ENCODE measurements at places on chromosomes 16 and 17. TPM values are rescaled to one million over a fixed set of nuclear protein-coding genes. Genes with fewer than 3 reads are reported as not detected.

Gene CDH3
- 0.20 TPM for polyA plus RNA-seq

Gene MT4
- polyA plus RNA-seq = not detected

Gene SPATA32
- polyA plus RNA-seq = not detected

- no peaks in the 10 kb centered on the region for H3K27me3 ChIP-seq
- no peak for DNase-seq
- H3K4me1 ChIP-seq = no peaks in the 10 kb centered on the region
- H3K27ac ChIP-seq = no peak overlapping the region
- no peak overlapping the region for H3K4me3 ChIP-seq
- no peaks in the 10 kb centered on the region for H3K36me3 ChIP-seq
Observed at GRCh38 chr17:52524096-52524637, 365.7 kb upstream of the CA10 start.

DNA sequence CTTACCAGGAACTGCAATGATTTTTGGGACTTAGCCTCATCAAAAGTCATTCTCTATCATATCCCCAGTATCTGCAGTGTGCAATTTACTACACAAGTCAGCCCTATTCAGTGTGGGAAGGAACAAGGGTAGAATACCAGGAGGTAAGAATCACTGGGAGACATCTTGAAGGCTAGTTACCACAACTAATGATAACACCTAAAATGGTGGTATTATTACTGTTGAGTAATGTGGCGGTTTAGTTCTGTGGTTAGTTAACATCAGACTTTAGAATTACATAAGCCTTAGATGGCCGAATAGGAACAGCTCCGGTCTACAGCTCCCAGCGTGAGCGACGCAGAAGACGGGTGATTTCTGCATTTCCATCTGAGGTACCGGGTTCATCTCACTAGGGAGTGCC, 567.9 kb upstream of the CDH11 start:
- DNase-seq = no peak
- H3K36me3 ChIP-seq = no peaks in the 10 kb centered on the region
- H3K27me3 ChIP-seq = no peaks in the 10 kb centered on the region
- no peaks in the 10 kb centered on the region for H3K4me1 ChIP-seq
- H3K4me3 ChIP-seq = no peak overlapping the region

GRCh38 chr17:31888124-31888523, 13.4 kb downstream of the UTP6 start:
- no peak overlapping the region for H3K4me3 ChIP-seq
- H3K27ac ChIP-seq = no peak overlapping the region
- peaks cover 94% of the 10 kb centered on the region for H3K36me3 ChIP-seq
- DNase-seq = no peak
- no peaks in the 10 kb centered on the region for H3K4me1 ChIP-seq

DNA sequence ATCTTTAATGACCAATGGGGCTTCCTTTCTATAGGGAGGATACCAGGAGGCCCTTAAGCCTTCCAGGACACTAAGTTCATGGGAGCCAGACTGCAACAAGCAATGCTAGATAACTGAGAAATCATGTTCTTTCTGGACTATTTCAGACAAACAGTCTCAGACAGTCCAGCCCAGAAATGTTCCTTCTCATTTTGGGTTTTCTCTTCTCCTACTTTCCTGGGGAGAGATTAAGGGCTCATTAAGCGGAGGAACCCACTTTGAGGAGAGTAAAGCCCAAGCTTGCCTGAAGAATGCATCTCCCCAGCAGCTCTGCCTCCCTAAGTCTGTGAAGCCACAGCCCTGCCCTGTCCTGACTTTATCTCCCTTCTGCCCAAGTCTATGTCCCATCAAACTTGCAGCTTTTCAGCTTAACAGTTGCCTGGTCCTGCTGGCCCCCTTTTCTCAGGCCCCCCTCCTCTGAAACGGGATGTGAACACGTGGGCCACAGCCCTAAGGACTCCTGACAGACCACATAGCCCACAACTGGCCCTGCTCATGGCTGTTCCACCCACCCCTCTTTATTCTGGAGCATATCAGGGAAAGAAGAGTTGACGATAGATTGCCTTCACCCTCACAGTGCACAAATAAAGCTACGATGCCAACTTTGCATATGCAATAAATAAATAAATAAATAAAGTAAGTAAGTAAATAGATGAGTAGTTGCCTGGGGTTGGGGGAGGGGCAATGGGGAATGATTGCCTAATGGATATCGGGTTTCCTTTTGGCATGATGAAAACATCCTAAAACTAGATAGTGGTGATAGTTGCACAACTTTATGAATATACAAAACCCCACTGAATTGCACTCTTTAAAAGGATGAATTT, 111.0 kb downstream of the N4BP1 start:
- H3K27me3 ChIP-seq = no peaks in the 10 kb centered on the region
- peaks cover 23% of the 10 kb centered on the region for H3K4me1 ChIP-seq
- no peak overlapping the region for H3K4me3 ChIP-seq
- no peaks in the 10 kb centered on the region for H3K36me3 ChIP-seq

DNA sequence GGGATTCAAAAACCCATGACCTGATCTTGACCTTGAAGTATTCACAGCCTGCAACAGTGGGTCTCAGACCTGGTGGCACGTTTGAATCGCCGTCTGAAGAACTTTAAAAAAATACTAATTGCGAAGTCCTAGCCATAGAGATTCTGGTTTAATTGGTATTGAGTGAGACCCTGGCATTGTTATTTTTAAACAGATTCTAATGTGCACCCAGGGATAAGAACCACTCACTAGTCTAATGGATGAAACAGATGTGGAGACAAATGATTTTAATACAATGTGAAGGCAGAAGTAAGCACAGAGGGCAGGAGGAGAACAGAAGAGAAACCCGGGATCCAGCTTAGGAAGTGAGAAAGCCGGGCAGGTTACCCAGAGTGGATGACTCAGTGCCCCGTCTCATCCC, 21.2 kb downstream of the TMEM98 start:
- no peak overlapping the region for H3K4me3 ChIP-seq
- H3K36me3 ChIP-seq = no peaks in the 10 kb centered on the region
- DNase-seq = no peak
- no peaks in the 10 kb centered on the region for H3K4me1 ChIP-seq

- H3K4me3 ChIP-seq = no peak overlapping the region
- H3K27ac ChIP-seq = no peak overlapping the region
Observed at GRCh38 chr17:29640413-29640812, 17.7 kb upstream of the CORO6 start.

DNA sequence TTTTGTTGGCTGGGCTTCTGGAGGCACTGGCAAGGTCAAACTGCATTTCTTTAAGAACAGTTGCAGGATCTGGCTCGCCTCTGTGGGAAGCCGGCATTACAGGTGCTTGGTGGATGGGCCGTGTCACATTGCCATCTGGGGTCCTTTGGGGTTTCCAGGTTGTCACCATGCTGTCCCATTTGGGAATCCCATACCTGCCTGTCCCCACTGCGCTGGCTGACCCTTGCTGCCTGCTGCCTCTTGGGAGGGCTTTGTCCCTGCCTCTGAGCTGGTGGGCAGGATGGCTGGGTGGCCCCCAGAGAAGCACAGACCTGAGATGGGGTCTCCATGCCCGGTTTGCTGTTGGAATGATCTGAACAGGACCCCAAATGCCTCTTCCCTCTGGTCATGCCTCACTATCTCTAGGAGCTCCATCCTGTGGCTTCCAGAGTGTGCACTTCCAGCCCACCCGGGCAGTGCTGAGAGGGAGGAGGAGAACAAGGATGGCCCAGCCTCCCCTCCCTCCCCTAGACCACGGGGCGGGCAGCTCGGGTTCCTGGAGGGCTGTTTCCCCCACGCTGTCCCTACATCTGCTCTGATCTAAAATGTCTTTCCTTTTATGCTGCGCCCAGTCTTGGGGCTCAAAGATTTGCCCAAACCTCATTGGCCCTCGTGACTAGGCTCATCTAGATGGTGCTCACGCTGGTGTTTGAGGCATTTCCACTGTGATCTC, 28.0 kb downstream of the OR1D5 start:
- H3K27me3 ChIP-seq = no peaks in the 10 kb centered on the region
- no peak overlapping the region for H3K4me3 ChIP-seq
- no peaks in the 10 kb centered on the region for H3K4me1 ChIP-seq
- H3K27ac ChIP-seq = no peak overlapping the region
- no peaks in the 10 kb centered on the region for H3K36me3 ChIP-seq
